ENCODE measurements at places on chromosomes 7 and 10. TPM values are rescaled to one million over a fixed set of nuclear protein-coding genes. Genes with fewer than 3 reads are reported as not detected.

Gene BTBD16
- not detected for total RNA-seq

Gene KNDC1
- 2.4 TPM for total RNA-seq

Gene CEP55
- total RNA-seq, result 25.2 TPM

Gene GBX1
- total RNA-seq, result not detected

Gene PTPRN2
- 4.5 TPM for total RNA-seq

Gene NEBL
- 30.6 TPM for total RNA-seq

GRCh38 chr10:112904000-112904399 is 46.0 kb upstream of the TCF7L2 start:
- H3K27ac ChIP-seq, result no peak overlapping the region
- H3K4me3 ChIP-seq, result no peak overlapping the region
- H3K27me3 ChIP-seq, result no peaks in the 10 kb centered on the region
- peaks cover 4% of the 10 kb centered on the region for H3K4me1 ChIP-seq
- peak; percentile 26 for DNase-seq
- H3K36me3 ChIP-seq, result no peaks in the 10 kb centered on the region

- H3K27ac ChIP-seq, result no peak overlapping the region
- H3K4me3 ChIP-seq, result no peak overlapping the region
- H3K27me3 ChIP-seq, result no peaks in the 10 kb centered on the region
- DNase-seq, result no peak
- no peaks in the 10 kb centered on the region for H3K4me1 ChIP-seq
Measured at GRCh38 chr10:30765022-30765615, 135.6 kb upstream of the LYZL2 start.

DNA sequence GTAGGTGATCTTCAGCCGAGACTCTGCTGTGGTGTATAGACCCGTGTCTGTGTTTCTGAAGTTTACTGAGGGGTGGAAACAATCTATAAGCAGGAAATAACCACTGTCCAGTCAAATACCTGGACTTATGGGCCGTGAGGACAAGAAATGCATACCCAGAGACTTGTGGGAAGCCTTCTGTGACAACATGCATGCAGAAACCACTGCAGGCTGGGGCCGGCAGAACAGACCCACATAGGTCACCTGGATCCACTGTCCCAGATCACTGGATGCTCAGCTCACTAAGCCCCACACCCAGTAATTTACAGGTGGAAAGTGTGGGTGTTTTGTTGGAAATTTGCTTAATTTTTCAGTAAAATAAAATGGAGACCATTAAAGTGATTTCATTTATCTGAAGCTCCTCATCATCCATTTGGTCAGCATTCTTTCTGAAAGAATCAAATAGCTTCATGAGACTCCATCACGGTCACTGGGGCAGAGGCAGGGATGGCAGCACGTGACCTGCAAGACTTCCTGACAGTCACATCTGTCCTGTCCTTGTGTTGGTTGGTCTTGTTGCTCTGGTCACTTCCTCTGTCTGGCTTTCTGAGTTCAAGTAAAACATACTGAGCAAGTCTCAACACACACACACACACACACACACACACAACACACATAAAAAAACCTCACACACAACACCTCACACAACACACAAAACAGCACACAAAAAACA is 108.3 kb downstream of the TNS3 start:
- H3K4me1 ChIP-seq, result peaks cover 5% of the 10 kb centered on the region
- no peak overlapping the region for H3K27ac ChIP-seq
- no peak overlapping the region for H3K4me3 ChIP-seq
- H3K36me3 ChIP-seq, result peaks cover 2% of the 10 kb centered on the region
- no peaks in the 10 kb centered on the region for H3K27me3 ChIP-seq

DNA sequence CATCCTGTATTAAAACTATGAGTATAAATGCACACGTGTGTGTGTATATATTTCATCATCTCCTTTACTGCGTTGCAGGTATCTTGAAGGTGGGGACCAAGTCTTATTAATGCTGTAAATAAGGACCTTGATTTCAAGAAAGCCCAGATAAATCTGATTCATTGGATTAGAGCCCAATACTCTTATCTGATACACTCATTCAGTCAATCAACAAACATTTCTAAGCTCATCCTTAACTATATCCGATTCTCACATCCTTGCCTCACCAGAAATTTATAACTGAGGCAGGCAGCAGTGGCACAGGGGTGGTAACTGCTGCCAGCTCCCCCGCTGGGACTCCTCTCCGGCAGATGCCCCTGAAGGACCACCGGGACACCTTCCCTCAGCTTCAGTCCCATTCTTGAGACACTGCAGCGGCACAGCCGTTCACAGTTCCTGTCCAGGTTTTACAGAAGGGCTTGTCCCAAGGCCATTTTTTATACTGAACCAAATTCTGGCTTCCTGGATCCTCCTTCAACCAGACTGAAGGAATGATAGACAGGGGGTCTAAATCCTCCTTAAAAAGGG is 54.0 kb downstream of the BRI3 start:
- H3K4me3 ChIP-seq, result no peak overlapping the region
- peaks cover 11% of the 10 kb centered on the region for H3K4me1 ChIP-seq
- no peak overlapping the region for H3K27ac ChIP-seq
- DNase-seq, result no peak
- H3K27me3 ChIP-seq, result no peaks in the 10 kb centered on the region
- H3K36me3 ChIP-seq, result peaks cover 17% of the 10 kb centered on the region

- H3K27me3 ChIP-seq, result no peaks in the 10 kb centered on the region
- no peaks in the 10 kb centered on the region for H3K36me3 ChIP-seq
- DNase-seq, result no peak
Measured at GRCh38 chr7:29019387-29019786, 61.3 kb upstream of the TRIL start.

DNA sequence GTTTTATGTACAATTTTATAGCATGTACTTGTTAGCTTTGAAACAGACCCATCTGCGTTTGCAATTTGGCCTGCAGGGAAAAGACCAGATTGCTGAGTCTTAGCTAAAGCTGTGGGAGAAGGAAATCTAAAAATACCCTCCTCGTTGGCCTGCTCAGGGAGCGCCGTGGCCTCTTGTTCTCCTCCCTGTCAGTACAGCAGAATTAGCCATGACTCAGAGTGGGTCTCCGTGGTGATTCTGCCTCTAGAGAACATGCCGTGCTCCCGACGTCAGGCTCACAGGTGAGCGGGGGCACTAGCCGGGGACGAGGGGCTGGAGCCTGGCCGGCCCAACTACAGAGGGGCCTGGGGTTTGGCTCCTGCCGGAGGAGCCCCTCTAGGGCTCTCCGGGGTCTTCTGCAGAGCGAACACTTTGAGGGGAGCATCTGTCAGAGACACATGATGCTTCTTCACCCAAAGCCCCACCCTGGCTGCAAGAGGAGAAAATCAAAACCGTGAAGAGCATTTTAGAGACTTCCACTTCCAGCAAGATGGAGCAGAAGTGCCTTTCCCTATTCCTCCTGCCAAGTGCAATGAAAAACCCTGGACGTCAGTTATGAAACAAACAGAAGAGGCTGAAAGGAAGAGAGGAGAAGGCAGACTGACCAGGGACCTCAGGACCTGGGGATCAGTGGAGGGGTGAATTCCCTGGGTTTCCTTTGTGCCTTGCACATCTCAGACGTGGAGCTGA is 98.9 kb downstream of the LHPP start:
- H3K36me3 ChIP-seq, result peaks cover 9% of the 10 kb centered on the region
- DNase-seq, result peak; percentile 29
- peak overlapping the region; percentile 90 for H3K27ac ChIP-seq
- H3K4me1 ChIP-seq, result peaks cover 26% of the 10 kb centered on the region

DNA sequence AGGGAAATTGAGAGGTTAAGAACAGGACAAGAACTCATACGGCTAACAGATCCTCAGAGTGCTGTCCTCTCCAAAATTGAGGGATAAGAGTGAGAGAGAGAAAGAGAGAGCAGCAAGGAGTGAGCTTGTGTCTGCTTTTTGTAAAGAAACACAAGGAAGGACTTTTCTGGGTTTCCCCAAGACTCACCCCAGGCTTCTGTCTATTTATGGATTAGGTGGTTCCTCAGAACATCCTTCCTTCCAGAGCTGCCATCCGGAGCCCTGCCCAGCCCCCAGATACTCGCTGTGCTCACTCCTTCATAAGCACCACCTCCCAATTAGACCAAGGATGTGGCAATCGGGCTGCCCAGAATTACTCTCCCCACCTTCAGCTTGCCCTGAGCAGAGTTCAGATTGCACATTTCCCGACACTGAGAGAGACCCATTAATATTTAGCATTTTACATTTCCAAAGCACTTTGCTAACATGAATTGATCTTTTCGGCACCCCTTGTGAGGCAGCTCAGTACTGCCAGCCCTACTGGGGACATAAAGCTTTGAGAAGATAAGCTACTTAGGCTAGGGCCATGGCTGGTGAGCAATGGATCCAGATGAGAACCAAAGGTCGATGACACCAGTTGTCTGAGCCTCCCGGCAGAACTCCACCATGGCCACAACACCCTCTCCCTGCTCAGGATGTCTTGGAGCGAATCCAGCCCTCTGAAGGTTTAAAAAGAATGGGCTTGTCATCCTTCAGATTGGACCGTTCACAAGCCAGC is 19.2 kb upstream of the R3HCC1L start:
- H3K4me1 ChIP-seq, result no peaks in the 10 kb centered on the region
- no peak overlapping the region for H3K4me3 ChIP-seq
- peaks cover 81% of the 10 kb centered on the region for H3K27me3 ChIP-seq

DNA sequence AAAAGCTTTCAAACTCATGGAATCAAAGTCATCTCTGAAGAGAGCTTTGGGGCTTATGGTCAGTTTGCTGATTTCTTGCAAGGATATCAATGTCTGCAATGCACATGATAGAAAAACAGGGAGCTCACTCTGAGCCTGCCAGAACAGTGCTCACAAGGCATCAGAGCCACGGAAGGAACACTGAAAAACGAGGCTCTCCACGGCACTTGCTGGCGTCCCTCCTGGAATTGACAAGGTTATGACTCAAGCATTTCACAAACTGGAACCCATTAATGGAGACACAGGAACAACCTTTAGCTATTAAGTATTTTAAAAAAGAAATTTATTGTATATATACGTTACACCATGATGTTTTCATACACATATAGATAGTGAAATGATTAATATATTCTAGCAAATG is 266.3 kb downstream of the KCND2 start:
- no peaks in the 10 kb centered on the region for H3K4me1 ChIP-seq
- no peak for DNase-seq
- no peak overlapping the region for H3K27ac ChIP-seq
- H3K27me3 ChIP-seq, result peaks cover 41% of the 10 kb centered on the region

GRCh38 chr10:68099736-68100135 is 9.6 kb upstream of the MYPN start:
- H3K4me3 ChIP-seq, result no peak overlapping the region
- H3K27me3 ChIP-seq, result no peaks in the 10 kb centered on the region
- no peaks in the 10 kb centered on the region for H3K36me3 ChIP-seq
- H3K27ac ChIP-seq, result no peak overlapping the region

DNA sequence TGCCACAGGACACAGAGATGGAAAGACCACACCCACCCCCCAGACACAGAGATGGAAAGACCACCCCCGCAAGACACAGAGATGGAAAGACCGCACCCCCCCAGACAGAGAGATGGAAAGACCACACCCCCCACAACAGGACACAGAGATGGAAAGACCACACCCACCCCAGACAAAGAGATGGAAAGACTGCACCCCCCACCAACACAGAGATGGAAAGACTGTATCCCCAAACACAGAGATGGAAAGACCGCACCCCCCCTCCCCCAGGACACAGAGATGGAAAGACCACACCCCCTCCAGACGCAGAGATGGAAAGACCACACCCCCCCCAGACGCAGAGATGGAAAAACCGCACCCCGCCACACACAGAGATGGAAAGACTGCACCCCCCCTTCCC is 8.0 kb downstream of the ZNF511 start:
- peaks cover 4% of the 10 kb centered on the region for H3K36me3 ChIP-seq
- H3K4me1 ChIP-seq, result peaks cover 12% of the 10 kb centered on the region
- H3K27me3 ChIP-seq, result peaks cover 13% of the 10 kb centered on the region
- no peak overlapping the region for H3K27ac ChIP-seq
- no peak for DNase-seq

DNA sequence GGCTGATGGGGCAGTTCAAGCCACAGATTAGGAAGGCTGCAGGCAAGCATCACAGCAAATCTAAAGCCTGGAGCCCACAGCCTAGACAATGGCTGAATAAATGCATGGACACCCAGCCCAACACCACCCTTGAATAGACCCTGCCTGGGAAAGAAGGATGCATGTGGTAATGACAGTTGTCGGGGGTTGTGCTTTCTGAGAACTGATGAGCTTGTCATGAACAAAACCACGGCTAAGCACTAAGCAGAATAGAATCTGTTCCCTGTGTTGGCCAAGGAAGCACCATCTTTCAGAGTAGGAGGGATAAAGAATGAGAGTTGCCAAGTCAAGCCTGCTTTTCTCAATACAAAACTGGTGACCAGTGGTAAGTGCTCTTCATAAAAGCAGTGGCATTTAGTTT is 66.1 kb upstream of the JCAD start:
- H3K4me1 ChIP-seq, result no peaks in the 10 kb centered on the region
- H3K4me3 ChIP-seq, result no peak overlapping the region
- peaks cover 26% of the 10 kb centered on the region for H3K27me3 ChIP-seq
- no peak overlapping the region for H3K27ac ChIP-seq

DNA sequence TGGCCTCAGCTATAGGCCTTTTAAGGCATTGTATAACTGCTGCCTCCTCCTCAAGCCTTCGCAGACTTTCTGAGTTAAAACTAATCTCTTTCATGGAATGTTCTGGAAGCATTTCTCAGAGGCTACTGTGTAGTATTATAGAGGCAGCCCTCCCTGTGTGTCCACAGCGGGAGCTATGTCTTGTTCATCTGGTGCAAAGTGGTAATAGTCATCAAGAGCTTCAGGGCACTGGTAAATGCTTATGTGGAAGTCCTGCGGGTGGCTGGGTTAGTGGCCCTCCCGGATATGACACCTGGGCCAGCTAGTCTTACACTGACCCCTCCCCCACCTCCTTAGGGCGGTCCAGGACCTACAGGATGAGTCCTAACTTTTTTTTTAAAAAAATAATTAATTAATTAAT is 2.2 kb upstream of the ABHD11 start:
- peaks cover 14% of the 10 kb centered on the region for H3K36me3 ChIP-seq
- H3K4me3 ChIP-seq, result peak overlapping the region; percentile 46
- H3K27me3 ChIP-seq, result no peaks in the 10 kb centered on the region
- DNase-seq, result no peak

- H3K4me1 ChIP-seq, result peaks cover 11% of the 10 kb centered on the region
- H3K27ac ChIP-seq, result no peak overlapping the region
- H3K36me3 ChIP-seq, result no peaks in the 10 kb centered on the region
- H3K27me3 ChIP-seq, result no peaks in the 10 kb centered on the region
- no peak overlapping the region for H3K4me3 ChIP-seq
- DNase-seq, result no peak
Measured at GRCh38 chr7:131605280-131605878, 49.0 kb upstream of the PODXL start.
